ENCODE measurements at places on chromosomes 11 and 22.

DNA sequence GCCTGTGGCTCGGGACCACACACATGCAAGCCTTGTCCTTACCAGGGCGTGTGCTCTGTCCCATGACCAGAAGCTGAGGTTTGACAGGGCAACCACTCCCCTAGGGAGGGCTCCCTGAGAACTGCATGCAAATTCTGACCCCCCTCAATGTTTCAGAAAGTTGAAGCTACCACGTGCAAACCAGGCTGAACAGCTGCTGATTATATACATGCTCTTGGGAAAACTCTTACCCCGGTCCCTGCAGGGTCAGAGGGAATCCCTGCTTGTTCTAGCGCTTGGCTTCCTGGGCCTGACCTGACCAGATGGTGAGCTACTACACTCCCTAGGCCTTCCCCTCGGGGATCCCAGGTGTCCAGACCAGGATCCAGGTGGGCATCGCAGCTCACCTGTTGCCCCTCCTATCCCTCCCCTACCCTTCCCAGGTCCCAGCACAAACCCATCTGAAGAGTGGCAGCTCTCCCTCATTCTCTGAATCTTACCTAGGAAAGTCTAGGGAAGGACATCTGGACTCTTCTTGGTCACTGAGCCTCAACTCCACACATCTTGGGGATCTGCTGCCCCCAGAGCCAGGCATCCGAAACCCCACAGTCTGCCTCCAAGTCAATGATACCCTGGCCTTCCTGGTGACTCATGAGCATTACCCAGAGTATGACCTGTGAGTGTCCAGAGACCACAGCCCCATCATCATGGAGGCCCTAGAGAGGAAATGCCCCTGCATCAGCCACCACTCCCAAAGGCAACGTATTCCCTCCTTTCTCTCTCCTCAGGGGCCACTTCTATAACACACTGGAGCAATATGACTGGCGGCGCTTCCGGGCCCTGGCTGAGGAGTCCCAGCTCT lies 61.5 kb downstream of the BTG4 start:
- DNase-seq, result no peak

GRCh38 chr11:76194872-76195668 lies 11.2 kb downstream of the WNT11 start:
- no peak for DNase-seq

- DNase-seq, result peak; percentile 4
Observed at GRCh38 chr11:2780850-2781407, 81.1 kb upstream of the KCNQ1OT1 start.

- no peak for DNase-seq
Observed at GRCh38 chr11:63699896-63700295, 18.6 kb downstream of the RTN3 start.

DNA sequence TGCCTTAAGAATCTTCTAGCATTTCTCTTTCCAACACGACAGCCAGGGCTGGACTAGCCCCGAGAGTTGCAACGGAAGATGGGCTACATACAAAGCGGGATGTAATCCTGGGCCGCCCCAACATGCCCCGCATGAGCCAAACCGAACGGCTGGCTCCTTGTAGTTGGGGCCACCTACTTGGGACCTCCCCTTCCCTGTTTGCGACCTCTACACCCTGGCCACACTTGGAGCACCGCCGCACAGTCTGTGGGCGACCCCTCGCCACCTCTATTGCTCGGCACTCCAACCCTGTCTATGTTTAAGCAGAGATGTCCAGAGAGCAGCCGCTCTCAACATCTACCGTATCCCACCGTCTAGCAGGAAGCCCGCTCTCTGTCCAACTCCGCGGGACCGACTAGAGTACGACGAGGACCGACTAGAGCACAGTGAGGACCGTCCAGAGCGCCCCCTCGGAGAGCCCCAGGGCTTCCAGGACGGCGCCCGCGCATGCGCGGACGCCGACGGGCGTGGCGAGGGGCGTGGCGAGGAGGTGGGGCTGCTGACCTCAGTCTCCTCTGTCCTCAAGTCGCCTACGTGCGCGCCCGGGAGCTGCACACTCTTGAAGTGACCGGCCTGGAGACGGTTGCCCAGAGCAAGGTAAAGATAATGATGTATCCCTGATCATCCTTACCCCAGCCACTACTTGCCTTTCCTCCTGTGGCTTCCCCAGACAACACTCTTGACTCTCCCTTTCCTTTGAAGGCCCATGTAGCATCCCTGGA lies 32.3 kb downstream of the NEAT1 start:
- peak; percentile 98 for DNase-seq

DNA sequence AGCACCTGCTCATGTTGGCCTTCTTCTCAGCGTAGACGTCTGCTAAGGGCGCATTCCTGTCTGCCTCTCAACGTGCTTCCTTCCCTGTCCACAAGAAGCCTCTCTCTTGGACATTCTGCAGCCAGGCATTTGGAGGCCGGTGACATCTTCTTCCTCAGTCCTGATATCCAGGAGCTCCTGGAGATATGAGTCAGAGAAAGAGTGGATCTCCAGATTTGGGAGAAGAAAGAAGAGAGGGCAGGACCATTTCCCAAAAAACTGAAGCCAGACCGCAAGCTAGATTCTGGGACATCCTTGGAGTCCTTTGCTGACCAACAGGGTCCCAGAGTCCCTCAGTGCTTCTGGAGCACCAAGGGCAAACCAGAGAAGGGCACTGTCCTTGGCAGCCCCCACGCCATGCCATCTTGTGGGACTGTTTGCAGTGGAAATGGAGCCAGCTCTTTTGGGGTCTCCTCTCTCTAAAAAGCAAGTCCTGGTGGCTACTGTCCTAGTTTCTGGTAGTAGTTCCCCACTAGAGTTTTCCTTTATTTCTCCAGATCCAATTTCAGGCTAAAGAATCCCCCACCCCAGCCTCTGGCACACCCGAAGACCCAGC lies 36.1 kb upstream of the SYT13 start:
- DNase-seq, result no peak

Data from D341Med (cell line).